Islet precursor cell (in vitro differentiated cells): ENCODE measurements at places on chromosomes 4 and X.
A peak's percentile ranks its signal among the peaks of the same experiment; 100 is the strongest.

GRCh38 chrX:73215246-73215645 lies 595 bp upstream of the NAP1L2 start:
- no peak for DNase-seq

DNA sequence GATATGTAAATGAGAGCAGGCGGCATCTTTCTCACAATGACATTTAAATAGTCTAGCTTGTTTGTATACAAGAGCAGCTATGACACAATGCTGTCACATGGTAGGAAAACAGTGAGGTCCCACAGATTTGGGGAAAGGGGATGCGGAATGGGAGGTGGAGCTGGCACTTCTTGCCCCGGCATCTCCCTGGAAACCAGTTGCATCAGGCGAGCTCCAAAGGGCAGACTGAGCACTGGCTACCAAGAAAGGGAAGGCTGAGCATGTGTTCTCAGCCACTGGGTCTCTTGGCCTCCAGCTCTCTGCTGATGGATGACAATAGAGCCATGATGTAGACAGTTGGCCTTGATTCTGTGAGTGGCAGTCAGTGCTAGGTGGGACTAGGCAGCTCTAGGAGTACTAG lies 109.0 kb downstream of the UCHL1 start:
- DNase-seq, result no peak

- DNase-seq, result no peak
Observed at GRCh38 chrX:17738737-17739535, 1.6 kb downstream of the SCML1 start.

DNA sequence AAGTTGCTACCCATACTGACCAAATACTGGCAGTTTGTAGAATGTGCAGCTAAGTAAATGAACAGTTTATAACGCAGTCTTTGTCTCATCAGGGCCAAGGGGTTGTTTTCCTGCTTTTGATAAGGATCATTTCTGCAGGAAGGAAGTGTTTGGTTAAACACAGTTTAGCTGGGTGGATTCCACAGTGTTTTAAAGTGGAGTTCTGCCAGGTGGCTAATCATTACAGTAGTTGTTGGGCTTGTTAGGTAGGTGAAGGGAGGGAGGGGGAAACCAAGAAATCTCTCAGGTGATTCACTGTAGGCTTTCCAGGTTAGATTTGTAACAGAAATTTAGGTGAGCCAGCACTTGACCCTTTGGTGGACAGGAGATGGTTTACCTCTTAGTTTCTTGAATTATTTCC lies 58.1 kb downstream of the FNIP2 start:
- DNase-seq, result no peak

- peak; percentile 84 for DNase-seq
Observed at GRCh38 chr4:8272472-8273428, 3.2 kb downstream of the HTRA3 start.

GRCh38 chr4:105120626-105121025 lies 26.1 kb upstream of the TET2 start:
- DNase-seq, result no peak

- no peak for DNase-seq
Observed at GRCh38 chrX:13346646-13347045, 26.8 kb upstream of the ATXN3L start.

DNA sequence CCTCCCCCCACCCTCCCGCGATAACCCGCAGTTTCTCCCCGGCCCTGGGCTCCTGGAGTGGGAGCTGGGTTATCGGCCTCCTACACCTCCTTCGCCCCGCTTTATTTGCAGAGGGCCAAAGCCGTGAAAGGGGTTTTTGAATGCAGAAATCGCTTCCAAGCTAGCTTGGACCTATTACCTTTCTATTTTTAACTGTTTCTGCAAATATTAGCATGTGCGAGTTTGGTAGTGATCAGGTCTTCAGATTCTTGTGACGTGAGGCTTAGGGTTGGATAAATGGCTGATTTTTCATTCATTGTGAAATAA lies 1.3 kb downstream of the USP9X start:
- no peak for DNase-seq

DNA sequence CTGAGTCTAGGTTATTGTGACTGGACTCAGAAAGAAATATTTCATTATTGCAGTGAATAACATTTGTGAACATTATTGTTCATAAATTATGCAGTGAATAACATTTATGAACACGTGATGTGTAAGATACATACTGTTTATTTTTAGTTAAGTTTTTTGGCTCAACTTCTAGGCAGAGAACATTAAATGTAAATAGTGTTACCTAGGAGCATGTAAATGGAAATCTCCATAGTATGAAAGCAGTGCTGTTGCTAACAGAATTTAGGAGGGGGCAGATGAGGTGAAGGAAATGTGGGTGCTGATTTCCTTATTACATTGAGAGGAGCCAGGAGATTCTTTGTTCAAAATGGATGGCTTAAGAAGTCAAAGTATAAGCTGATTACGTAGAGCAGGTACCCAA lies 45.0 kb downstream of the HTT start:
- no peak for DNase-seq

DNA sequence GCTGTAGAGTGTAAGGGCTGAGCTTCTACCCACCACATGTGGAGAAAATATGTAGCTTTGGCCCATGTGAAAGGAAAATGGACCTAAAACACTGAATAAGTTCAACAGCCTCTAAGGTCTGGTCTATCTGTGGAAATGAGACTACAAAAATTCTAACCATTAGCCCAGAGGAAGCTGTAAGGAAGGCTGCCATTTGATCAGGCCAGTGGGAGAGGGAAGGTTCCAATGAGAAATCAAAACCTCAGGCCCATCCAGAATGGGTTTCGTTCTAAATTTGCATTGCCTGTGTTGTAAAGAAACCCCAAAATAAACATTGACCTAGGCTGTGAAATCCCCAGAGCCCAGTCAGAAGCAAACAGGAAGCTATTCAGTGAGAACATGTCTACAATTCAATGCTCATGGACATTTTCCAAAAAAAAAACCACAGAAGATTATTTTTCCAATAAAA lies 320.4 kb upstream of the SLC7A11 start:
- DNase-seq, result no peak

DNA sequence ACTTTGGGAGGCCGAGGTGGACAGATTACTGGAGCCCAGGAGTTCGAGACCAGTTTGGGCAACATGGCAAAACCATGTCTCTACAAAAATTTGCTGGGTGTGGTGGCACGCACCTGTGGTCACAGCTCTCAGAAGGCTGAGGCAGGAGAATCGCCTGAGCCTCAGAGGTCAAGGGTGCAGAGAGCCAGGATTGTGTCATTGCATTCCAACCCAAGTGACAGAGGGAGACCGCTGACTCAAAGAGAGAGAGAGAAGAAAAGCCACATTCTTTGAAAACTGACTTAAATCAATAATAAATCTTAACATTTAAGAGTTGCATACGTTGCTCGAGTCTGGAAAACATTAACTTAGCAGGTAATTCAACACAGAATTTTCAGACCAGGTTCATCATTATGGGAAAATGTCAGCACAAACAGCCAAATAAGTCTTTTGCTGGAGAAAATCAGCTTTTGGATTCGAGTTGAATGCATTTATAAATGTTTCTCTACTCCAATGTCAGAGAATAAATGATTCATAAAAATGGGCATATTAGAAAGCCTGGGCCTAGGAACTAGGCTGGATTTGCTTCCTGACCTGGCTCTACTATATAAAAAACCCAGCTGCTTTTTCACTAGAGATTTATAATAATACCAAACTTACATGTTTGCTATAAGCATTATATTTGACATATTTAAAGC lies 68.3 kb upstream of the RBPJ start:
- peak; percentile 63 for DNase-seq

DNA sequence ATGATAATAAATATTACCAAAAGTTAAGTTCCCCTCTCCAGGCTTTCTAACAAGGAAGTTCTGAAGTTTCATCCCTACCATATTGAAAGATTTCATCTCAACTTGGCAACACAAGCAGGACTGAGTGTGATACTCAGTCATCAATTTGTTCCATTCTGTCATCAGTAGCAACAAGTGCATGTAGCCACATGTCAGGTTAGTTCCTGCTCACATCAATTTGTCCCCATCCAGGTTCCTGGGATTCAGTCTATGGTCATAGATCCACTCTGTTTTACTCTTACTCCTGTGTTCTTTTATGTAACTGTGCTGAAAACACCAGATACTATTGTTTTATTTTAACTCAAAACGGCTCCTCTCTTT lies 22.2 kb downstream of the SMPX start:
- DNase-seq, result no peak

GRCh38 chr4:4948370-4948769 lies 70.9 kb downstream of the CYTL1 start:
- DNase-seq, result no peak

DNA sequence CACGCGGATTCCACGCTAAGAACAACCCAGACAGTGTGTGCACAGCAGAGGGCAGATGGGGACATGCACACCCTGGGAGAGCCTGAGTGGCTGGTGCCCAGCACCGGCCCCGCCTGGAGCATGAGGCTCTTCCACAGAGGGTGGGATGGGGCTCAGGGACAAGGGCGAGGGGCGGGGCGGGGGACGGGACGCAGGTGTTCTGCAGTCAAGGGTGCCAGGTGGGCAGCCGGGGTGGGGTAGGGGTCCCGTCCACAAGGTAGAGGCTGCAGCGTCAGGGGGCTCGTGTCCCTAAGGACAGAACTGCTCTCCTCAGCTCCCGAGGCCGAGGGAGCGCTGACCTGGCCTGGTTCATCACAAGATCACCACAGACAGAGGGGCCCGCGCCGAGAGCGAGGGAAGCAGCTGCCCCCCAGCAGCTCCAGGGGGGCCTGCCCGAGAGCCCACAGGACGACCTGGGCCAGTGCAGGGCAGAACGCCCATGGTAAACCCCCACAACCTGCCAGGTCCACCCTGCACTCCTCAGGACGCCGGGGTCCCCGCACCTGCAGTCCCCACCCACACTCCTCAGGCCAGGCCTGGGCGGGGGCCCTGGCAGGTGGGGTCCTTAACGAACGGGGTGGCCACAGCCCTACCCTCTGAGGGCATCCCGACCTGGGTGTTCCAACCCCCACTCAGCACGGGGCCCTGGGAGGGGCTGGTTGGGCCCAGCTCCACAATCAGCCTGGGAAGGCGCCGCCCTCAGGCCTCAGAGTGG lies 26.7 kb downstream of the CTBP1 start:
- no peak for DNase-seq
